H54 (cell line): ENCODE measurements at places on chromosomes 7 and 10.
A peak's percentile ranks its signal among the peaks of the same experiment; 100 is the strongest.

- no peak for DNase-seq
These were observed 146.9 kb downstream of the TPST1 start for GRCh38 chr7:66352071-66352470.

- DNase-seq: no peak
These were observed 104.1 kb upstream of the ADCY1 start for GRCh38 chr7:45470031-45470430.

DNA sequence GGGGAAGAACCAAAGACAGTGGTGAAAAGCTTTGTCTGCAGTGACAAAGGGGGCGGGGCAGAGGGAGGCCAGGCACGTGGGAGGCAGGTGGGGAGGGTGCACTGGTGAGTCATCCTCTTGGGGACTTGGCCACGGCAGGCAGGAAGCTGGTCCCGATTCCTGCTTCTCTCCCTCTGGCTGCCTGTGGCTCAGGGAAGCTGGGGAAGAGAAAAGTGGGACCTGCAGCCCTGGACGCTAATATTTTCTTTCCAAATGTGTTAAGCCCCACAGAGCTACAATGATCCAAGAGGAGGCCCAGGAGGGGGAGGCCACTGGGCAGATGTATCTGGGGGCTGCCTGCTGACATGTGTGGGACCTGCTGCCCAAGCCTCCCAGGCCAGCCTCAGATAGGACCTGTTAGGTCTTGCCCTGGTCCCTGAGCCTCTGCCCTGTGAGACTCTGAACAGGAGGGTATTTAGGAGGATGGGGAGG lies 231.8 kb downstream of the KCNMA1 start:
- peak; percentile 83 for DNase-seq

DNA sequence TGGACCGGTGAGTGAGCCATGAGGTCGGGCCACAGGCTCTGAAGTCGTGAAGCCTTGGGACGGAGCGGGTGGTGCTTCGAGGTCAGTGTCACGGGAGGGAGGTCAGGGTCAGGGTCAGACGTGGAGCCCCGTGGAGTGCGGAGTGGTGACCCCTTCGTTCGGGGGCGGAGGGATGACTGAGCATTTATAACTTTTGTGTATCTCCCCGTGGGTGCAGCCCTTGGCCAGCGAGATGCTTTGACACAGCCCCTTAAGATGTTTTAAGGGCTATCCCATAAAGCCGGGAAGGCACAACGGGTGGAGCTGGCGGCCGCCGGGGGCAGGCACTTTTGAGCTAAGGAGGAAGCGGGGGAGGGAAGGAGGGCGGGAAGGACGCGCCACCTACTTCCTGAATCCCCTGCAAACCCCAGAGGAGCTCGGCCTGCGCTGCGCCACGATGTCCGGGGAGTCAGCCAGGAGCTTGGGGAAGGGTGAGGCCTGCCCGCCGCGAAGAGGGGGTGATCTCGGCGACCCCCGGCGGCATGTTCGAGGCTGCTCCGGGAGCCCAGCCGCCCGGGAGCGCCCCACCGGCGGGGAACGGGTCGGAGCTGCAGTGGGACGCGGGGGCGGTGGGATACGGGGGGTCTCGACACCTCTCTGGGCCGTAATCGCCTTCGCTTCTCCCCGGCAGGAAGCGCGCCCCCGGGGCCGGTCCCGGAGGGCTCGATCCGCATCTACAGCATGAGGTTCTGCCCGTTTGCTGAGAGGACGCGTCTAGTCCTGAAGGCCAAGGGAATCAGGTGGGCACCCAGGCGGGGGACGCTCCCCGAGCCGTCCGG lies at the start of gene GSTO1:
TSS of gene GSTO1 (plus strand) at position 400 of the 818 bp plus-strand sequence. CDS start at position 437, 37 bp downstream.
- DNase-seq: peak; percentile 76

GRCh38 chr7:99254390-99254789 lies 18.2 kb upstream of the MYH16 start:
- no peak for DNase-seq

- no peak for DNase-seq
These were observed 161.8 kb upstream of the CACNA2D1 start for GRCh38 chr7:82605247-82605864.

- no peak for DNase-seq
These were observed 65.9 kb downstream of the CREB3L2 start for GRCh38 chr7:137935884-137936508.

- DNase-seq: no peak
These were observed 57.8 kb downstream of the CYP51A1 start for GRCh38 chr7:92076509-92076908.
